ENCODE measurements at places on chromosomes 6 and 20.
A peak's percentile ranks its signal among the peaks of the same experiment; 100 is the strongest.

- no peak for DNase-seq
Measured at GRCh38 chr6:148203970-148204369, 138.7 kb upstream of the SASH1 start.

GRCh38 chr6:34539181-34539580 lies 16.9 kb downstream of the SPDEF start:
- no peak for DNase-seq

DNA sequence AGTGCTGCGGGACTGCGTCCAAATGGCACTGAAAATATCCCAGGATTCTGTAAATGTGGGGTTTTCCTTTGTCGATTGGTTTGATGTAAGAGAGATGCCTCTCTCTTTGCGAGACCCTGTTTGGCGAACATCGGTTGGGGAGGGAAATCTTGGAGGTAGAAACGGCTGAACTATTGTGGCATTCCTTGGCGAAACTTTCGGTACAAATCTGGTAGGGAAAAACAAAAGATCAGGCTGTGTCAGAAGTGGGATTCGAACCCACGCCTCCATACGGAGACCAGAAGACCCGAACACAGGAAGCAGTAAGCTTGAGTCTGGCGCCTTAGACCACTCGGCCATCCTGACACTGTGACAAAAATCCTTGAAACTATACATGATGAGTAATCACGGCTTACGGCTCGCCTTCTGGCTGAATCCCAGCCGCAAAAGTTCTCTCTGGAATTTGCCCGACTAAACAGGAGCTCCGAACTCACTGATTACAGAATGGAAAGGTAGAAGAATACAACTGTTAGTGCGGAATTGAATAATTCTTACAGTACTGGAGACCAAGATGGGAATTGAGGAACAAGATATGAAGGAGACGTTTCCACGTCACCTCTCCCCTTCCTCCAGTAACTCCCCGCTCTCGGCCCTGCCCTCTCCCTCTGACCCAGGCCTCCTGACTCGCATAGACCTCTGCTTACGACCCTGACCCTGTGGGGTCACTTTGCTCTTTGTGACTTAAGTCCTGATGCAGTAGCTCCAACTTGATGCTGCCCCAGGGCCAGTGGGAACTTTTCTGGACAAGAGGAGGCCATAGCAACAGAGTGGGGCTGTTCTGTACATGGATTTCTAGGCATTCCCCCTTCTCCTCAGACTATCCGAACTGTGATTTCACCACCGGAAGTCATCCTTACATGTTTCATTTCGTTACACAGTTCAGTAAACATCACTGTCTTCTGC lies 132.8 kb upstream of the ZNF184 start:
- DNase-seq = peak; percentile 77

- no peak for DNase-seq
Measured at GRCh38 chr6:132893772-132894490, 79.6 kb downstream of the RPS12 start.

- DNase-seq = no peak
Measured at GRCh38 chr20:8803065-8803464, 265.8 kb upstream of the PLCB4 start.

DNA sequence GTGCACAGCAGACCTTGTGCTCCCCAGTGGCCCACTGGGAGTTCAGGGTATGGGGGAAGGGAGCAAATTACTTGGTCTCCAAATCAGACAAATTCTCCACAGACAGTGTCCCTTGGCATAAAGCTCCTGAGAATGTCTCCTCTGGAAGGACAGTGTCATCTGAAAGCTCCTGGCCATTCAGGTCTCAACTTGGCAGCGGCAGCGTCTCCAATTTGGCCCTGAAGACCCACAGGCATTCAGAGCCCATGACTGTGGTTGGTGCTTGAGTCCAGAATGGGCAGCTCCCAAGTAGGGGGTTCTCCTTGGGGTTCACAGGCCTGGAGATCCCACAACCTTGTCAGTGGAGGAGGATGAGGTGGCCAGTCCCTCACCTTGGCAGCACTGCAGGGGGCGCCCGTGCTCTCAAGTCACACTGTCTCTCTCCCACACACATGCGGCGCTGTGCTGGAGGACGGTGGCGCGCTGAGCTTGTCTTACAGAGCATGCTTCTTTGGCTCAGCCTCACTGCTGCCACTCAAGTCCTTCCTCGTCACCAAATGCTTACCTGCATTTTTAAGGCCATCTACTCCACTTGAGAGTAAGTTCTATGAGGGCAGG lies 20.7 kb downstream of the DYNLRB1 start:
- no peak for DNase-seq

GRCh38 chr6:9647071-9647445 lies 767.8 kb downstream of the TFAP2A start:
- no peak for DNase-seq

DNA sequence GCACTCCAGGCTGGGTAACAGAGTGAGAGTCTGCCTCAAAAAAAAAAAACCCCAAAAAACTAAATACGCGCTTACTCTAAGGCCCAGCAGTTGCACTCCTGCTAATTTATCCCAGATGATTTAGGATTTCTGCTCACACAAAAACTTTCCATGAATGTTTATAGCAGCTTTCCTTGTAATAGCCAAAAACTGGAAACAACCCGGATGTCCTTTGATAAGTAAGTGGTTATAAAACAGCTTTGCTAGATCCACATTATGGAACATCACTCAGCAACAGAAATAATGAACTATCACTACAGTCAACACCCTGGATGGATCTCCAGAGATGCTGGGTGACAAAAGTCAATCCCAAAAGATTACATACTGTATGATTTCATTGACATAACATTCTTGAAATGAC lies 220.4 kb upstream of the JARID2 start:
- DNase-seq = no peak

- DNase-seq = no peak
Measured at GRCh38 chr6:130788954-130789353, 38.3 kb upstream of the SMLR1 start.

DNA sequence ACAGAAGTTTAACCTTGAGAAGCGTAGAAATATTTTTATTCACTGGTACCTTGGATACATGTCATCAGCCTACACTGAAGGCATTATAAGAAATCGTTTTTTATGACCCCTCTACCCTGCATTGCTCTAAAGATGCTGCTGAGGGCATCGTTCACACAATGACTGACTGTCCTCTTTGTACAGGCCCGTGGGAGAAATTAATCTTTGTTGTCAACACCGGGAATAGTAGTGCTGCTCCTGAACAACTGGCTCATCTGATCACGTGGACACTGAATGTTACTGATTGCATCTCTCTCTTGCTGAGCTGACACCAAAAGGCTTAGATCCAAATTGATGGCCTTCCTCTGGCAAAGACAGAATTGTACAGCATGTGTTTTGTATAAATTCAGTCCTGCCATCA lies 157.1 kb upstream of the SMLR1 start:
- DNase-seq = no peak

- DNase-seq = no peak
Measured at GRCh38 chr6:132812255-132812732, 2.1 kb upstream of the RPS12 start.

GRCh38 chr6:56026455-56027180 lies 151.2 kb upstream of the BMP5 start:
- no peak for DNase-seq

- no peak for DNase-seq
Measured at GRCh38 chr6:52534966-52535390, 41.9 kb downstream of the TRAM2 start.

GRCh38 chr6:42426191-42426590 lies 25.5 kb downstream of the TRERF1 start:
- DNase-seq = no peak
